ENCODE measurements at places on chromosomes 2 and 18.

DNA sequence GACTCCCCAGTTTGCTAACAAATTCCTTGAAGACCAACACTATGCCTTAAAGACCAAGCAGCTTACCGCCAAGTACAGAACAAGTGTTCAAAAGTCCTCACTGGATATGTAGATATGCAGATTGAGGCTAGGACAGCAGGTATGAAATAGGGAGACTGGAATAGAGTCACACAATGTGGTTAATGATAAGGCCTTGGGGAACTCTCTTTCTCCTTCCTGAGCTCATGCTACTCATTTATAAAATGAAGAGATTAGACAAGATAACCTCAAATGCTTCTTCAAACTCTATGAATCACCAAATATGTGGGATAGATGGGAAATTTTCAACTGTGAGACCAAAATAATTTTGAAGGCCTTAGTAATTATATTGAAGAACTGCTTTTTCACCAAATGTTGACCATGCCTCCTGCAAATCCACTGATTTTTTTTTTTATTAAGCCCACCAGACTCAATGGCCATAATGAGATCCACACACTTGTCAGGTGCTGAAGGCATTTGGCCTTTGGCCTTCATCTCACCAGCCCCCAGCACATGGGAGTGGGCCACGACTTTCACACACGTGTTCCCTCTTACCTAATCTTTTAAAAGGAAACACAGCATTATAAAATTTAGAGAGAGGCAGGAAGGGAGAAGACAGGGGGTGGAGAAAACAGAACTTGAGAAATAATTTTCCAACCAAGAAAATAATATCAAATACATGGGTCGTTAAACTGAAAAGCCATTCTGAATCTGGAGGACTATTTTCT lies 181.5 kb downstream of the EN1 start:
- DNase-seq = no peak

GRCh38 chr2:156511122-156511521 lies 74.9 kb downstream of the GPD2 start:
- DNase-seq = no peak

DNA sequence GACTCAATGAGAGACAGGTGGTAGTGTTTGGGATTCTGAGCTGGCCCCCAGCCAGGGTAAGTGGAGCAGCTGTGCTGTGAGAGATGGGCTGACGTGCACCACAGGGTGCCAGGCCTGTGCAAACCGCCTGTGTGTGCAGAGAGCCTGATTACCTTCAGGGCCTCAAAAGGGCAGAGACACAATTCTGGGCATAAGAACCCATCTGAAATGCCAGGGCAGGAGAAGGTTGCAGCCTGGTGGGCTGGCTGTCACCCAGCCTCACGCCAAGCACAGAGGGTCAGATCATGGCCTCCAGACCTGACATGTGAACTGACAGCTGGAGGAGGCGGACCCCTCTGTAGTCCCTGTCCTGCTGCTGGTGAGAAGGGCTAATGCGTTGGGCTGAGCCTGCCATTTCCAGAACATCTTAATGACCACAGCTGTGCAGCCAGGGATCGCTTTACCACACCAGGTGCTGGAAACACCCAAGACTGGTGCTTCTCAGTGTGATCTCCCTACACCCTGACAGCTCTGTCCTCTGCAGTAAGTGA lies 100.9 kb downstream of the ARL4C start:
- DNase-seq = no peak

DNA sequence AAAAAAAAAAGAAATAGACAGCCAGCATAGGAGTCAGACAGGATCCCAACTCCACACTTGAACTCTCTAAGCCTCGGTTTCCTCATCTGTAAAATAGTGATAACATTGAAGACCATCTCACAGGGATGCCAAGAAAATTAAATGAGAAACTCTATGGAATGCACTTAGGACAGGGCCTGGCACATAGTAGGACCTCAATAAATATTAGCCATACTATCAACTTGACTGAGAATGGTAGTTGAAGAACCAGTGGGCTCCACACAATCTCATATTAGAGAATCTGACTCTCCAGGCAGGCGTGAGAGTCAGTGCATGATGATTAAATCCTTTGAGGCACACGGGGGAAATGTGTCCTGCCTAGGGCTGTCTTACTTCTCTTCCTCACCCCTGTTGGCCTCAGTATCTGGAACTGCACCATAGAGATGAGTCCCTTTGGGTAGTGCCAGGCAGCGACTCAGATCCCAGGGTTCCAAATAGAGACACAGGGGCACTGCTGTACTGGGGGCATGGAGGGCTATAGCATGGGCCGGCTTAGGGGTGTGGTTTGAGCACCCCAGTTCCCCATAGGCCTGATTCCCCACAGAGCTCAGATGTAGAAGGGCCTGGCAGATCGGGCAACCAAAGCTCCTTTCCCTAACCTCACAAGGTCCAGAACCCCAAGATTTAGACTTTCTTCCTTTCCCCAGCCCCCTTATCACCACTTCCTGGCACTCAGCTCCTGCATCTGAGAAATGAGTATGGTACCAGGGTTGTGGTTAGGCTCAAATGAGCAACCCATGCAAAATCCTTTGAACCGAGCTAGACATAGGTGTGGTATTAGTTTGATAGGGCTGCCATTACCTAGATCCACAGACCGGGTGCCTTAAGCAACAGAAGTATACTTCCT lies 51.3 kb upstream of the CAB39 start:
- DNase-seq = no peak

GRCh38 chr2:104487366-104487765 lies 366.5 kb upstream of the POU3F3 start:
- DNase-seq = no peak

GRCh38 chr2:112253261-112253815 lies 1.5 kb downstream of the ZC3H8 start:
- no peak for DNase-seq

DNA sequence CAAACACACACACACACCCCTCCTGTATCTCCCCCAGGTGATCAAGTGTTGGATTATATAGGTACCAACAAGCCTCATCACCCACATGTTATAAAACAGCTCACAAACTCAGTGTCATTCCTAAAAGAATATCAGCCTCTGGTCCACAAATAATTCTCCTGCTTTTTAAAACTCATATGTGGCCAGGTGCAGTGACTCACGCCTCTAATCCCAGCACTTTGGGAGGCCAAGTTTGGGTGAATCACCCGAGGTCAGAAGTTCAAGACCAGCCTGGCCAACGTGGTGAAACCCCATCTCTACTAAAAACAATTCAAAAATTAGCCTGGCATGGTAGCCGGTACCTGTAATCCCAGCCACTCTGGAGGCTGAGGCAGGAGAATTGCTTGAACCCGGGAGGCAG lies 87.8 kb downstream of the LRATD1 start:
- DNase-seq = no peak

DNA sequence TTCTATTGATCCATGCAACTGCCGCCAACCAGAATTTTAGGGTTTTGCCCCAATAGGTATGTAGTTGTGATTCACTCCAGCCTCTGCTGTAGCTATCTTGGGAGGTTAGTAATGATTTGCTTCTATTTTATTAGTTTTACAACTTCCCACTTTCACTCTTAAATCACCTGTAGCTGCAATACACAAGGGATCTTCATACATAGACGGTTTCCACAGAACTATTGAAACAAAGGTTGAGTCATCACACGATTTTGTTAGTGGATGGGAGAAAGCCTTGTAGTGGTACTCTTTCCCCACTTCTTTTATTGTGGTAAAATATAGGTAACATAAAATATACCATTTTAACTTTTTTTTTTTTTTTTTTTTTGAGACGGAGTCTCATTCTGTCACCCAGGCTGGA lies 104.2 kb upstream of the SPRED2 start:
- no peak for DNase-seq

- DNase-seq = no peak
These were observed 114.8 kb upstream of the PKDCC start for GRCh38 chr2:41933046-41933420.

DNA sequence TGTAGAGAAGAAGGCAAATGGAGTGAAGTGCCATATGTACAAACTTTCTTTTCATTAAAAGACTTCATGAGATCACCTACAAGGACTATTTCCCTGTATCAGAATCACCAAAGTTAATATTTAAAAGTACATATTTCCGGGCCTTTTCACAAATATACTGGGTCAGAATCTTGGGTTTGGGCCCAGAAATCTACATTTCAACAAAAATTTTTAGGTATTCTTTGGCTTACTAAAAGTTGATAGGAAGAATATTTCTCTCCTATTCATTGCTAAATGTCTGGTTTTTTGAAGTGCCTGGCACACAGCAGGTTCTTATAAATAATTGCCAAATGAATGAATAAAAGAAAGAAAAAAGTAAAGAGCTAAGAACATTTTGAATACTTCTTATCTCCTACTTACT lies 843.8 kb upstream of the ACVR2A start:
- DNase-seq = no peak

- DNase-seq = no peak
These were observed 49.6 kb downstream of the LINC00305 start for GRCh38 chr18:64099244-64099643.

- DNase-seq = no peak
These were observed 187.9 kb downstream of the NEDD4L start for GRCh38 chr18:58231930-58232329.
